ENCODE measurements at places on chromosomes 3 and 15.

GRCh38 chr3:113242096-113242581 lies 30.8 kb downstream of the BOC start:
- H3K4me3 ChIP-seq = peak overlapping the region; percentile 40
- H3K27ac ChIP-seq = no peak overlapping the region
- DNase-seq = peak; percentile 38
- no peaks in the 10 kb centered on the region for H3K27me3 ChIP-seq
- H3K4me1 ChIP-seq = peaks cover 14% of the 10 kb centered on the region

GRCh38 chr3:5426094-5426883 lies 238.8 kb downstream of the EDEM1 start:
- peaks cover 22% of the 10 kb centered on the region for H3K4me1 ChIP-seq
- peak; percentile 91 for DNase-seq
- H3K27me3 ChIP-seq = no peaks in the 10 kb centered on the region

DNA sequence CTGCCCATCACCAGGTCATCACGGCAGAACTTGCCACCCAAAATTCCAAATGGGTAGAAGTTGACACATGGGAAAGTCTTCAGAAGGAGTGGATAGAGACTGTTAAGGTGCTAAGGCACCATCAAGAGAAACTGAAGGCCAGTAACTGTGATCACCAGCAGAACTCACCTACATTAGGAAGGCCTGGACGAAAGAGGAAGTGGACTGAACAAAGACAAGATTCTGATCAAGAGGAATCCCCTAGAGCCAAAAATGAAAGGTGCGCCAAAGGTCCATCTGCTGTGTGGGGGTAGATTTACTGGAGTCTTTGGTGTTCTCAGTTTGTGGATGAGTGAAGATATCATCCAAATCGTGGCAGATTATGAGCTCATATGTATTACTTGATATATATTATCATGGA lies 46.3 kb upstream of the P3H2 start:
- H3K4me1 ChIP-seq = no peaks in the 10 kb centered on the region
- no peaks in the 10 kb centered on the region for H3K27me3 ChIP-seq
- H3K4me3 ChIP-seq = no peak overlapping the region
- no peak overlapping the region for H3K27ac ChIP-seq

DNA sequence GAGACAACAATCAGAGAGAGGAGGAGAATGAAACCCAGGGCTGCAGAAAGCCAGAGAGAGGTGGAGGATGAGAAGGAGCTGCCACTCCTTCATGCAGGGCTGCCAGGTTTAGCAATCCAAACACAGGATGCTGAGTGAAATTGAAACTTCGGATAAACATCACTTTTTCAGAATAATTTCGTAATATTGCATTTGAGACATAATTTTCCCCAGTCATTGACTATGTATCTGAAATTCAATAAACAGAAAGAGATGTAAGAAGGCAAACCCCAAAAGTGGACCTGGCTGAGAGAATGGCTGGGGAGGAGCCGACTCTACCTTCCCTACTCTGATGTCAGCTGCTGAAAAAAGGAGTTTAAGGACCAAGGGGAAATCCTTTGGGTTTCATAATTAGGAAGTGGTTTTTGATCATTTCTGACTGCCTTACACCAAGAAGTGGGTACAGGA lies 33.8 kb downstream of the SLC9A9 start:
- no peaks in the 10 kb centered on the region for H3K36me3 ChIP-seq
- H3K4me3 ChIP-seq = no peak overlapping the region
- no peak overlapping the region for H3K27ac ChIP-seq

DNA sequence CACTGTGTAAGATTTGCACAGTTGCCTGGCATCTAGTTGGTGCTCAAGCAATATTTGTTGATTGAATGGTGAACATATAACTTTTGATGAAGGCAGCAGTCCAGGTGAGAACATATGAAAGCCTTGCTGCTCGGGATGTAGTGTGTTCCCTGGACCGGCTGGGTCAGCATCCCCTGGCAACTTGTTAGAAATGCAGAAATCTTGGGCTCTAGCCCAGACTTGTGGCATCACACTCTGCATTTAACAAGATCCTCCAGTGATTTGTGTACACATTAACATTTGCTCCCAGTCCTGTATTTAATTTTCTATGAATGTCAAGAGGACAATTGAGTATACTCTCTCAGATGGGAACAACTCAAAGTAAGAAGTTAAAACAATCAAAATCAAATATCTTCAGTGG lies 69.0 kb upstream of the SAMMSON start:
- no peak for DNase-seq
- no peak overlapping the region for H3K4me3 ChIP-seq
- no peaks in the 10 kb centered on the region for H3K27me3 ChIP-seq
- H3K36me3 ChIP-seq = no peaks in the 10 kb centered on the region
- no peaks in the 10 kb centered on the region for H3K4me1 ChIP-seq

- no peak overlapping the region for H3K4me3 ChIP-seq
- no peaks in the 10 kb centered on the region for H3K36me3 ChIP-seq
- no peaks in the 10 kb centered on the region for H3K4me1 ChIP-seq
- no peak for DNase-seq
- H3K27ac ChIP-seq = no peak overlapping the region
These were observed 61.0 kb downstream of the PLXNA1 start for GRCh38 chr3:127043731-127044510.

GRCh38 chr3:123693584-123694190 lies 108.8 kb upstream of the HACD2 start:
- peaks cover 30% of the 10 kb centered on the region for H3K4me1 ChIP-seq
- no peaks in the 10 kb centered on the region for H3K27me3 ChIP-seq
- H3K27ac ChIP-seq = no peak overlapping the region

- DNase-seq = no peak
- peaks cover 27% of the 10 kb centered on the region for H3K4me1 ChIP-seq
- H3K4me3 ChIP-seq = no peak overlapping the region
- H3K27ac ChIP-seq = no peak overlapping the region
- no peaks in the 10 kb centered on the region for H3K27me3 ChIP-seq
These were observed 42.3 kb downstream of the PDHB start for GRCh38 chr3:58391156-58391865.

- no peak overlapping the region for H3K27ac ChIP-seq
- peaks cover 2% of the 10 kb centered on the region for H3K27me3 ChIP-seq
- peaks cover 21% of the 10 kb centered on the region for H3K4me1 ChIP-seq
- peak overlapping the region; percentile 17 for H3K4me3 ChIP-seq
- no peak for DNase-seq
- no peaks in the 10 kb centered on the region for H3K36me3 ChIP-seq
These were observed 907 bp downstream of the PLXNA1 start for GRCh38 chr3:126983653-126984390.

DNA sequence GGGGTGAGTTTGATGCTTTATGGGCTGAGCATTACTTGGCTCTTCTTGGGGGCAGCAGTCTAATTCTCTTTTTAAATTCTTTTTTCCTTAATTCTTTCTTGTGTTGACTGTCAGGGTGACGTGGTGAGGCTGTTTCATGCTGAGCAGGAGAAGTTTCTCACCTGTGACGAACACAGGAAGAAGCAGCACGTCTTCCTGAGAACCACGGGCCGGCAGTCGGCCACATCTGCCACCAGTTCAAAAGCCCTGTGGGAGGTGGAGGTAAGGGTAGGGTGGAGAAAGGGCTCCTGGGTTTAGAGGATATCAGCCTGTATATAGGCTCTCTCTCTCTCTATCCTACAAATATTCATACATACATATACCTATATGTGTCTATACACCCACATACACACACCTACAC lies 152.3 kb downstream of the ITPR1 start:
- no peak for DNase-seq
- no peaks in the 10 kb centered on the region for H3K27me3 ChIP-seq
- H3K36me3 ChIP-seq = peaks cover 64% of the 10 kb centered on the region
- H3K27ac ChIP-seq = no peak overlapping the region

DNA sequence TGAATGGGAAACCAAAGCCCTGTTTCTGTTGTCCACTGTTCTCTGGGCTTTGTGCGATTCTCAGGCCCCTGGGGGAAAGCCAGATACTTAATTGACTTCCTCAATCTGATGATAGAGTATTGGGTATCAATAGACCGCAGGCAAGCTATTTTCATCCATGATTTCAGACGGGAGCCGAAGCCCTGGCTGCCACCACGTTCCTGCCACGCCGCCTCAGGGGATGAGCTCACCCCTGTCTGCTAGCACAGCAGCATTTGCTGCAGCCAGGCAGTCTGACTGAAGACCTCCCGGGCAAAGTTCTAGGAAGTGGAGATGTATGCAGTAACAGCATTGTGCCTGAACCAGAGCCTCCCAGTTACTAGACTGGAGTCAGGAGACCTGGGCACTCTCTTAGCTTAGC lies 69.8 kb downstream of the ISG20 start:
- H3K4me3 ChIP-seq = no peak overlapping the region
- H3K36me3 ChIP-seq = no peaks in the 10 kb centered on the region
- no peak for DNase-seq
- H3K27me3 ChIP-seq = peaks cover 6% of the 10 kb centered on the region
- H3K27ac ChIP-seq = no peak overlapping the region

GRCh38 chr3:112376241-112376911 lies 43.4 kb downstream of the CD200 start:
- no peaks in the 10 kb centered on the region for H3K27me3 ChIP-seq
- peak; percentile 36 for DNase-seq
- H3K36me3 ChIP-seq = no peaks in the 10 kb centered on the region
- no peak overlapping the region for H3K27ac ChIP-seq
- H3K4me3 ChIP-seq = no peak overlapping the region

GRCh38 chr3:194176274-194176991 lies 40.5 kb downstream of the HES1 start:
- no peaks in the 10 kb centered on the region for H3K27me3 ChIP-seq
- no peaks in the 10 kb centered on the region for H3K36me3 ChIP-seq
- no peak for DNase-seq
- no peaks in the 10 kb centered on the region for H3K4me1 ChIP-seq
- no peak overlapping the region for H3K4me3 ChIP-seq
- H3K27ac ChIP-seq = no peak overlapping the region

DNA sequence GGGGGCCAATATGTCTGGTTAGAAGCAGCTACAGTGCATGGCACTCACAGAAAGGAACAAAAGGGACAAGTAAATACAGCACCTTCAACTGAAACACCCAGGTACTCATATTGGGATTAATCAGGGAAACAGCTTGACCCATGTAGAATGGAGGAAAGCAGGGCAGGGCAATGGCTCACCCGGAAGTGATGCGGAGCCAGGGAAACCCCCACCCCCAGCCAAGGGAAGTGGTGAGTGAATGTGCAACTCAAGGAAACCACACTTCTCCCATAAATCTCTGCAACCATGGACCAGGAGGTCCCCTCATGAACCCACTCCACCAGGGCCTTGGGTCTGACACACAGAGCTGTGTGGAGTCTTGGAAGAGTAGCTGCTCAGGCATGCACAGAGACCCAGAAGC lies 117.1 kb downstream of the MTHFS start:
- no peaks in the 10 kb centered on the region for H3K27me3 ChIP-seq
- DNase-seq = peak; percentile 57
- H3K4me1 ChIP-seq = no peaks in the 10 kb centered on the region
- no peaks in the 10 kb centered on the region for H3K36me3 ChIP-seq

DNA sequence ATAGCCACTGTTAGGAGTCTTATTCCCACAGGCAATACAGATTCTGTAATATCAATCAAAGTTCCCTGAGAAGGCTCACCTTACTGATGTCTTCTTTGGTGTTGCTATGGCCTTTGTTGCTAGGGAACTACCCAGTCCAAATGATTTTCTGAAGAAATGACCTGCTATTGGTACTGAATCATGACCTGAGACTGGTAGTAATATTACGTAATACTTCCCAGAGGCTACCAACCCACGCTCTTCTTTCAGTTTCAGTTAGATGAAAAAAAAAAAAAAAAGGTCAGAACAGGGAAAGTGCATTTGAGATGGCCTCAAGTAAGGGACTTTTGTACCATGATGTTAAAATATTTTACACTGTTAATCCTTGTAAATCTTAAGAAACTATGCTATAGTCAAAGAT lies 1092.5 kb upstream of the EPHA6 start:
- peak; percentile 61 for DNase-seq
- no peak overlapping the region for H3K4me3 ChIP-seq
- H3K27me3 ChIP-seq = no peaks in the 10 kb centered on the region
- H3K27ac ChIP-seq = no peak overlapping the region

DNA sequence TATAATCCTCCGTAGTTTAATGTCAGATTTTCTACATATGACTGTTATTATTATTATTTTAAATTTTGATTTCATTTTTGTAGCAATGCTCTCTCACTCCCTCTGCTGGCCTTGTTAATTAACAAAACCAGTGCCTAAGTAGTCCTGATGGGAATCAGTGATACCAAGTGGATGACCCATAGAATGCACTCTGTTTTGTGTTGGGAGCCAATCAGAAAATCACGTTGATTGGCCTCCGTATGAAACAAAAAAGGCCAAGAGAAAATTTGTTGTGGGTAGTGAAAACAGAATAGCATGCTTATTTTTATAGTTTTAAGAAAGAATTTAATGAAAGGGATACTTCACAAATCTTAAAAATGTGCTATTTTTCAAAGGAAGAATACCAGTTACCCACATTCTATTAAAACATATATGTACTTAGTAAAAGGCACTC lies 34.4 kb upstream of the MEIS2 start:
- no peaks in the 10 kb centered on the region for H3K4me1 ChIP-seq
- peak; percentile 50 for DNase-seq
- no peak overlapping the region for H3K27ac ChIP-seq
- peaks cover 61% of the 10 kb centered on the region for H3K27me3 ChIP-seq
- H3K36me3 ChIP-seq = no peaks in the 10 kb centered on the region
- H3K4me3 ChIP-seq = no peak overlapping the region

DNA sequence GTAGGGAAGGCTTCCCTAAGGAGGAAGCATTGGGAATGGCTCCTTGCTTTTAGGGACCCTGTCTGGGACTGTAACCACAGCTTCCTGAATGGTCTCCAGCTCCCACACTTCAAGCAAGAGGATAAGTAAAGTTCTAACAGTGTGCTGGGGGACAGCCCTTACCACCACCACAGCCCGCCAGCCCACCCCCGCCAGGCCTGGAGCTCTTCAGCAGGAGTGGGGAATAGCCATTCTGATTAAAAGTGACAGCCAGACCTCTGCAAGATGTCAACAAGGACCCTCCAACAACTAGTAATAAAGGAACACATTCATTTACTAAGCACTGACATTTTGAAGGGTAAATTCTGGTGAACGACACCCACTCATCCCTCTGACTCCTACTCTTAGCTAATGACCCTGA lies 49.4 kb downstream of the CPN2 start:
- peaks cover 49% of the 10 kb centered on the region for H3K4me1 ChIP-seq
- DNase-seq = no peak
- no peak overlapping the region for H3K4me3 ChIP-seq
- H3K27ac ChIP-seq = no peak overlapping the region

DNA sequence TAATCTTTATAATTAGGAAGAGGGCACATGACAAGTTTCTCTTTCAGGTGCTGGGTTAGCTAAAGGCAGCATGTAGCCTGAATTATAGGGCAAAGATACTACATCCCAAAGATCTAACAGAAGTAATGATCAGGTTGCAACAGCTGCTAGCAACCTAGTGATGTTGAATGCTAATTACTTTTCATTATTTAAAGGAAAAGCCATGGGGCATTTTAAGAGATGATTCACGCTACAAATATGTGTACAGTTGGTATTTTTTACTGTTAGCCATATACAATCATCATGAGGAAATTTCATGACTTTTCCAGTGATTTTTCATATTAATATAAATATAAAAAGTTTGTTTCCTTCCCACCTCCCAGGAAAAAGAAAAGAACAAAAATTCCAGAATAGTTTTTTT lies 43.0 kb downstream of the NEK10 start:
- H3K4me3 ChIP-seq = no peak overlapping the region
- H3K27me3 ChIP-seq = no peaks in the 10 kb centered on the region
- no peak overlapping the region for H3K27ac ChIP-seq
- H3K36me3 ChIP-seq = no peaks in the 10 kb centered on the region
- DNase-seq = no peak
- H3K4me1 ChIP-seq = no peaks in the 10 kb centered on the region

GRCh38 chr15:49875392-49875791 lies 243.6 kb downstream of the ATP8B4 start:
- H3K4me1 ChIP-seq = no peaks in the 10 kb centered on the region
- no peak overlapping the region for H3K4me3 ChIP-seq
- H3K27me3 ChIP-seq = no peaks in the 10 kb centered on the region
- H3K27ac ChIP-seq = no peak overlapping the region
- peak; percentile 33 for DNase-seq
